ENCODE measurements at places on chromosomes 4 and X.

GRCh38 chr4:48180234-48180633 is 46.2 kb upstream of the TXK start:
- DNase-seq: no peak

- DNase-seq: peak; percentile 22
Observed at GRCh38 chr4:159401791-159402380, 299.0 kb downstream of the RAPGEF2 start.

DNA sequence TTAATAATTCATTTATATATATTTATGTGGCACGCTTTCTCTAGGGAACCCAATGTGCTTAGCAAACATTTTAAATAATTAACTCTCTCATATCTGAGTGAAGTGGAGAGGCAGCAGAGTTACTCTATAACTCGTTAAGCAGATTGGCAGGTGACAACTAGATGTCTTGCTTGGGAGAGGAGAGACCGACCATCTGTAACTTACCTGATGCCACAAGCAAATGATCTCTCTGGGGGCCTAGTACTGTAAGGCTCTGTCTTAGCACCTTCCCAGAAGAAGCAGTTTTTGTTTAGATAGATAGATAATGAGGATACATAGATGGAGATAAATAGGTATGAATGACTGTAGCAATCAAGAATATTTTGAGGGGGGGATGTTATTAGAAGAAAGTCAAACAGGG is 11.9 kb upstream of the SEL1L3 start:
- DNase-seq: no peak

GRCh38 chrX:46704767-46705386 is 54.0 kb downstream of the SLC9A7 start:
- DNase-seq: no peak

DNA sequence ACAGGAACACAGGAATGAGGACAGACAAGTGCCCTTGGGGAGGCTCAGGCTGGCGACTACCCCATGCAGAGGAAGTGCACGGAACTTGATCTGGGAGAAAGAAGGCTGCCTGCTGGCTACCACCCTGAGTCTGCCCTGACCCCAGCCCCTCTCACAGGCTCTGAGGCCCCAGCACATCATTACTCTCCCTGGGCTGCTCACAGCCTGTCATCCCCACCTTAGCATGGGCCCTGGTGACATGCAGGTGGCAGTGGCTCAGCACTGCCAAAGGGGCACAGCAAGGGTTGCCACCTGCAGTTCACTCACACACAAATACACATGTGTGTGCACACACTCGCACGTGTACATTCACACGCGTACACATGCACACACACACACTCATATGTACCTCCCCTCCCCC is 26.1 kb upstream of the MAMLD1 start:
- DNase-seq: no peak

DNA sequence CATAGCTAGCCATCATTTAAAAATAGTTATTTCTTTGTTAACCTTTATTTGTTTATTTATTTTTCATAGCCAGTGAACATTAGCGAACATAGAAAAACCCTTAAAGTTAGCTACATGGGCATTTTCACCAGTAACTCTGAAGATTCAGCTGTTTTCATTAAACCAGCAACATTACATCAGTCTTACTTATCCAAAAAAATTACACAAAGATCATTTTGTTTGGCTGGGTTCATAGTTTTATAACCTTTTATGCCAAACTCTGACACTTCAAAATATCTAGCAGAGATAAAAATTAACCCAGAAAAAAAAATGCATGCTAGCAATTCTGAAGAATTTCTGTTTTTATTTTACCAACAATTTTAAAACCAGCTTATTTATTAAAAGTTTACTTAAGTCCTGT is 784.1 kb downstream of the PCDH18 start:
- no peak for DNase-seq

DNA sequence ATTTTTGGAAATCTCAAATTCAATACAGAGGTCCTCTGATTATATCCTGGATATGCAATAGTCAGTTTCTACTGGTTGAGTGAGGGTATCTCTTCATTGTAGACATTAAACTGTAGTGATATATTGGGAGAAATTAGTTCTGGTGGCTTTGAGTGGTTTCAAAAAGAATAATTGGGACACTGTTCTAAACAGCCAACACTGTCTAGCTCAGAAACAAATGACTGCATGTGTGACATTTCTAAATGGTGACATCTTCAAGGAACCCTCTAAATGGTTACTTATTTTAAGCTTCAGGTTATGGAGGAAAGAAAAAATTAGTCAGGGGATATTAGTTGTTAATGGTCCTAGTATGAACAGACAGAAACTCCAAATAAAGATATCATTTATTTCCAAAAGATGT is 186.2 kb downstream of the LARP7 start:
- DNase-seq: no peak

- DNase-seq: no peak
Observed at GRCh38 chr4:24892778-24893177, 20.1 kb downstream of the CCDC149 start.

- no peak for DNase-seq
Observed at GRCh38 chrX:118100091-118100490, 16.5 kb downstream of the KLHL13 start.

GRCh38 chr4:98682719-98683118 is 24.3 kb upstream of the TSPAN5 start:
- no peak for DNase-seq

DNA sequence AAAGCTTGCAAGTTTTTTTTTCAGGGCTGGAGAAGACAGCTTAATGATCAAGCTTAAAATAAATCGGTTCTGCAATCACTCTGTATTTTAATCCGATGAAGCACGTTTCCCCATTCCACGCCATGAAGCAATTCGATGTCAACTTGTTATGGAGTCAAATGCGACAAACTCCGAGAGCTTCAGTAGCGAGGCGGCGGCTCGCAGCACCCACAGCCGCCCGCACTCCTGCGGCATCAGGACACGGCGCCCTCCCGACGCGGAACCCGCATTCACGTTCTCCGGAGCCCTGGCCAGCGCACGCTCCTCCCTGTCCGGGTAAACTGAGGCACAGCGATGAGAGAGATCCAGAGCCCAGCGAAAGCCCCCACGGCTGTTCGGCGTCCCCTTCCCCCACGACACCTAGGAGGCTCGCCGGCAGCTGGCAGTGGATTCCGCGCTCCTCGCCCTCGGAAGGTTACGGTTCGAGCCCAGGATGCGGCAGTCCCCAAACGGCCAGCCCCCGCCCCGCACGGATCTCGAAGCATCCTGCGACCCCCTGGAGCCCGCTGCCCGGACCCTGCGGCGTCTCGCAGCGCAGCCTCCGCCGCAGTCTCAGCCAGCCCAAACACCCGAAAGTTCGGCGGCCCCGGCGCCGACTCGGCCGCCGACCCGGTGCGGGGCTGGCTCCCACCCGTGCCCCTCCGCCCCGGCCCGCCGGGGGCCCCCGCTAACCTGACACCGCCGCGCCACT is 507 bp downstream of the MFAP3L start:
- no peak for DNase-seq

- DNase-seq: no peak
Observed at GRCh38 chr4:13130848-13131247, 353.3 kb downstream of the RAB28 start.

DNA sequence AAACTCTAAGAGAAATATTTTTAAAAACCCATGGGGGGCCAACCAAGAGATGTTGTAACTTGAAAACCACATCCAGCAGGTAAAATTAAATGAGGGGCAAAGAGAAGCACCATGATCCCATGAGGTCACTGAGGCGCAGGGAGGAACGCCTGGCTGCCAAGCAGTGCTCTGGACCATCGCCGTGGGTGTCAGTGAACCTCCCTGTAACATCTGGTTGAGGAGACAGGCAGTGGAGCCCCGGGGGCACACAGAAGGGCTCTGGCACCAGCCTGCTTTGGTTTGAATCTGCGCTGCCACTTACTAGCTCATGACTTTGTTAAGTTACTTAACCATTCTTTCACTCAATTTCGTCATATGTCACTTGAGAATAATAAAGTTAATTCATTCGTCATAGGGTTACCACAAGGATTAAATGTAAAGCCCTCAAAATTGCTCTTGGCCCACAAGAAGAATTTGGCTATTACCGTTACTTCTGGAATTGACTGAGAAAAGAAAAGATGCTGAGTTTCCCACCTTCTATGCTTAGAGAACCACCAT is 41.6 kb upstream of the SLC25A4 start:
- DNase-seq: no peak
